ENCODE measurements at places on chromosomes 2 and 18. TPM values are rescaled to one million over a fixed set of nuclear protein-coding genes. Genes with fewer than 3 reads are reported as not detected.

IL36RN gene
- total RNA-seq = not detected

MYL1 gene
- total RNA-seq = not detected

LRP2 gene
- total RNA-seq = under 0.01 TPM

MROH2A gene
- total RNA-seq = not detected

LRRC30 gene
- not detected for total RNA-seq

FER1L5 gene
- total RNA-seq = 0.07 TPM

ALK gene
- total RNA-seq = not detected

SPDYA gene
- total RNA-seq = 2.7 TPM

ITGB6 gene
- 0.13 TPM for total RNA-seq

SLC9A2 gene
- under 0.01 TPM for total RNA-seq

NT5C1B gene
- total RNA-seq = not detected

LYPD1 gene
- 58.1 TPM for total RNA-seq

SOX11 gene
- total RNA-seq = not detected

PLGLB2 gene
- total RNA-seq = 2.7 TPM

PLEKHB2 gene
- total RNA-seq = 103 TPM

FBXO41 gene
- total RNA-seq = 0.66 TPM

RESP18 gene
- total RNA-seq = not detected

AMMECR1L gene
- total RNA-seq = 20.9 TPM

IL1F10 gene
- not detected for total RNA-seq

ZC3H6 gene
- 3.7 TPM for total RNA-seq

MC2R gene
- total RNA-seq = not detected

ANKRD30BL gene
- total RNA-seq = not detected

C18orf32 gene
- 13.9 TPM for total RNA-seq

RBKS gene
- 0.79 TPM for total RNA-seq

HNMT gene
- 15.7 TPM for total RNA-seq

DOK6 gene
- total RNA-seq = not detected

EFHD1 gene
- total RNA-seq = not detected

ACVR2A gene
- 18.8 TPM for total RNA-seq

All from thoracic aorta endothelial cell (primary cell).